ENCODE measurements at places on chromosomes 7 and 10.

GRCh38 chr10:48533540-48533939 is 71.3 kb downstream of the ARHGAP22 start:
- no peak for DNase-seq

GRCh38 chr10:8044908-8045725 is 9.4 kb upstream of the GATA3 start:
- DNase-seq, result no peak

DNA sequence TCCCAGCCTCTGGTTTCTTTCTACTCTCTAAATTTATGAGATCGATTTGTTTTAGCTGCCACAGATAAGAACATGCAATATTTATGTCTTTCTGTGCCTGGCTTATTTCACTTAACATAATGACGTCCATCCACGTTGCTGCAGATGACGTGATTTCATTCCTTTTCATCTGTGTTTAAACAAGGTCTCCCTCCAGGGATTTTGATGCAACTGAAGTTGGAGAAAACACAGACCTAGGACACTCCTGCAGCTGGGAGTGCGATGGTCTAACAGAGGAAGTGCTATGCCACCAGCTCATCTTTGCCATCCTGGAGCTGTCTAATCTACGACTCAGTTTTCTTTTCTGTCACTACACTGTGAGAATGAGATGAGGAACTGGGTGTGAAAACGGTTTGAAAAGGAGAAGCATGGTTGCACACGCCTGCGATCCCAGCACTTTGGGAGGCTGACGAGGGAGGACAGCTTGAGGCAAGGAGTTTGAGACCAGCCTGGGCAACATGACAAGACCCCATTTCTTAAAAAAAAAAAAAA is 1.5 kb upstream of the KCTD7 start:
- no peak for DNase-seq

GRCh38 chr10:83945982-83946718 is 193.2 kb upstream of the GHITM start:
- DNase-seq, result no peak

GRCh38 chr10:119233821-119234220 is 26.4 kb downstream of the GRK5 start:
- no peak for DNase-seq

DNA sequence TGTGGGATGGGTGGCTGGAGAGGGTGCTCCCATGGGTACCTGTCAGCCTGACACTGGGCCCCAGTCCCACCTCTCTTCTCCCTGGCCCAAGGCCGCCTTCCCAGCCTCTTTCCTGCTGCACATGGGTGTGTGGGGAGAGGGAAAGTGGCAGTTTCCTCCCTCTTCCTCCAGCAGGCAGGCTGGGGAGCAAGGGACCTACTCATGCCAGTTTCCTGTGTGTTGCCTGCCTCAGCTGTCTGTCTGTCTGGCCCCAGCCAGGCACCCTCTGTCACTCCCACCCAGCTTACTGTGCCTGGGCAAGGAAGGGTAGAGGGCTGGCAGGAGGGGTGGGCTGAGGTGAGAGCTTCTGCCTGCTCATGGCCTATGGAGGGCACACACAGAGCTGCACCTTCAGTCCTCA is 46.3 kb upstream of the PCBD1 start:
- no peak for DNase-seq

- DNase-seq, result no peak
These were observed 21.6 kb downstream of the AGAP3 start for GRCh38 chr7:151107882-151108281.

- DNase-seq, result no peak
These were observed 1558.1 kb upstream of the LRRTM3 start for GRCh38 chr10:65367706-65368105.

- DNase-seq, result no peak
These were observed 33.6 kb downstream of the SH2D4B start for GRCh38 chr10:80571352-80571751.
